ENCODE measurements at places on chromosomes 16 and 17.
A peak's percentile ranks its signal among the peaks of the same experiment; 100 is the strongest.

- DNase-seq: no peak
These were observed 167.3 kb upstream of the GSE1 start for GRCh38 chr16:85445779-85446222.

DNA sequence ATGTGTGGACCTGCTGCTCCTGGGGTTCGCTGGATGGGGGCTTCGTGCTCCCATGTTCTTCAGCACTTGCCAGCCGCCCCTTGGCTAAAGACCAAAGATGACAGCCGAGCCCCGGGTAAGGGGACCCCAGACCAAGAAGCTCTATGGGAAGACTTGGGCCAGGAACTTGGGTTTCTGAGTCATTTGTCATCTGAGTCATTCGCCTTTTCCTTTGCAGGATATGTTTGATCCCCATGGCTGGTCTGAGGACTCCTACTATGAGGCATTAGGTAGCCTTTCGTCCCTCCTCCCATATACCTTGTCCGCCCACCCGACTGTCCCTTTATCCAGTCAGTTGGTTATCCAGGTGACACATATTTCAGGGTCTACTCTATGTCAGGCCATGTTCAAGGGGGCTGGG lies 17.7 kb upstream of the ITGB4 start:
- DNase-seq: no peak

- DNase-seq: peak; percentile 92
These were observed 6.2 kb downstream of the PHOSPHO1 start for GRCh38 chr17:49224198-49224996.

GRCh38 chr16:8512941-8513624 lies 77.2 kb downstream of the TMEM114 start:
- no peak for DNase-seq
